ENCODE measurements at places on chromosomes 11 and 22. TPM values are rescaled to one million over a fixed set of nuclear protein-coding genes. Genes with fewer than 3 reads are reported as not detected.

The ME3 gene
- 2.3 TPM for total RNA-seq

The MUC15 gene
- total RNA-seq = not detected

The CD6 gene
- total RNA-seq = 271 TPM

- H3K4me1 ChIP-seq = no peaks in the 10 kb centered on the region
- no peaks in the 10 kb centered on the region for H3K27me3 ChIP-seq
- no peak overlapping the region for H3K27ac ChIP-seq
Measured at GRCh38 chr11:69479591-69480271, 1.7 kb upstream of the LINC01488 start.

GRCh38 chr22:29328566-29329500 is 13.3 kb upstream of the RASL10A start:
- no peak overlapping the region for H3K27ac ChIP-seq
- no peak overlapping the region for H3K4me3 ChIP-seq
- no peaks in the 10 kb centered on the region for H3K4me1 ChIP-seq
- DNase-seq = no peak

GRCh38 chr11:66881451-66881835 is 24.6 kb downstream of the LRFN4 start:
- H3K27me3 ChIP-seq = no peaks in the 10 kb centered on the region
- H3K4me1 ChIP-seq = peaks cover 15% of the 10 kb centered on the region
- H3K27ac ChIP-seq = no peak overlapping the region
- H3K4me3 ChIP-seq = no peak overlapping the region
- no peak for DNase-seq

- DNase-seq = no peak
- H3K36me3 ChIP-seq = no peaks in the 10 kb centered on the region
- no peaks in the 10 kb centered on the region for H3K4me1 ChIP-seq
- no peak overlapping the region for H3K4me3 ChIP-seq
- H3K27me3 ChIP-seq = no peaks in the 10 kb centered on the region
Measured at GRCh38 chr22:33472462-33473344, 414.5 kb upstream of the SYN3 start.

DNA sequence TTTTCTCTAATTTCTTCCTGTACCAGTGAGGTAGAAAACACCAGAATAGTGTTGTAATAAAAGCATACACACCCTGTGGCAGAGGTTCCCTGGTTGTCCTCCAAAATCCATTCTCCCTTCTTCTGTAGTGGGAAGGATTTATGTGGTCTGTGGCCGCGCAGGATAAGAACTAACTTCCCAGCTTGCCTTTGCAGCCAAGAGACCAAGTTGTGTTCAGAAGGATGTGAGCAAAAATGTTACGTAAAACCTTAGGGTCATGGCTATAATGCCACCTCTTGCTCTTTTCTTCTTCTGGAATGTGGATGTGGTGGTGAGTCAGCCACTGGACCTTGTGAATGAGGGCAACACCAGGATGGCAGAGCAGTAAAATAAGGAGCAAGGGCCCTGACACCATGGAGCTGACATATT is 28.4 kb downstream of the CCDC90B start:
- no peak overlapping the region for H3K27ac ChIP-seq
- H3K36me3 ChIP-seq = peaks cover 8% of the 10 kb centered on the region
- H3K4me3 ChIP-seq = no peak overlapping the region
- H3K4me1 ChIP-seq = no peaks in the 10 kb centered on the region

DNA sequence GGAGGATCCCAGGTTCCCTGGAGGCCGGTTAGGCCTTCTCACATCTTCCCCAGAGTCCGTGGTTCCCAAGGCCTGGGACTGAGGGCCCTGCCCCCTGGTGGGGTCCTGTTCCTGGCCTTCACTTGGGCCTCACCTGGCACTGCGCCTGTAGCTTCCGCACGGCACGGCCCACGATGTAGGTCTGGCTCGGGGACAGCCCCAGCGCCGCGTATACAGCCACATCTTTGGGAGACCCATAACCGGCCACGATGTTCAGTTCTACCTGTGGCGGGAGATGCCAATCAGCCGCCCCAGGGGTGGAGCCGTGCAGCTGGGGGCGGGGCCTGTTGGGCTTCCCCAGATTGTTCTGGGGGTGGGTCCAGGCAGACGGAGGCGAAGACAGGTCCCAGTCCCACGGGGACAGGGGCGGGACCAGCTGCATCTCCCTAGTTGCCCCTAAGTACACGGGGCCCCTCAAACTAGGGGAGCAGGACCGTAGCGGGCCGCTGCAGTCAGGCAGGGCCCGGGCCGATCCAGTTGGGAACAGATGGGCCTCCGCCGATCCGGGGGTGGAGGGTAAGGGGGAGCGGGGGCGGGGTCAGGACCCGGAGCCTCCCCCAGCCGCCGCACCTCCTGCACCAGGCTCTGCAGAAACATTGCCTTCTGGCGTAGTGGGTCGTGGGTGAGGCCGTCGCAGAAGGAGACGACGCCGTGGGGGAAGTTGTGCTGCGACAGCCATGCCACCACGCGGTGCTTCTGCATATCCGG is 10.1 kb downstream of the AIP start:
- no peak overlapping the region for H3K4me3 ChIP-seq
- peaks cover 26% of the 10 kb centered on the region for H3K4me1 ChIP-seq

All from activated CD4-positive, alpha-beta memory T cell treated with anti-CD3 and anti-CD28 coated beads for 36 hours (primary cell).